ENCODE measurements at places on chromosomes 7 and 10. TPM values are rescaled to one million over a fixed set of nuclear protein-coding genes. Genes with fewer than 3 reads are reported as not detected.
A peak's percentile ranks its signal among the peaks of the same experiment; 100 is the strongest.

Gene KLF14
- 0.15 TPM for total RNA-seq

Gene ANKRD22
- not detected for total RNA-seq

Gene ADRB1
- 39.5 TPM for total RNA-seq

Gene CTAGE4
- not detected for total RNA-seq

Gene TMEM270
- total RNA-seq, result not detected

Gene NKX2-3
- total RNA-seq, result not detected

Gene NEUROG3
- not detected for total RNA-seq

Gene PNLIPRP2
- not detected for total RNA-seq

Gene FOXP2
- 2.4 TPM for total RNA-seq

Gene OR2A1
- total RNA-seq, result not detected

Gene FAM25C
- total RNA-seq, result not detected

Gene MYH16
- total RNA-seq, result not detected

Gene KLHDC10
- total RNA-seq, result 27.7 TPM

Gene MYL10
- not detected for total RNA-seq

Gene PCLO
- 3.8 TPM for total RNA-seq

Gene MDFIC
- 23.7 TPM for total RNA-seq

DNA sequence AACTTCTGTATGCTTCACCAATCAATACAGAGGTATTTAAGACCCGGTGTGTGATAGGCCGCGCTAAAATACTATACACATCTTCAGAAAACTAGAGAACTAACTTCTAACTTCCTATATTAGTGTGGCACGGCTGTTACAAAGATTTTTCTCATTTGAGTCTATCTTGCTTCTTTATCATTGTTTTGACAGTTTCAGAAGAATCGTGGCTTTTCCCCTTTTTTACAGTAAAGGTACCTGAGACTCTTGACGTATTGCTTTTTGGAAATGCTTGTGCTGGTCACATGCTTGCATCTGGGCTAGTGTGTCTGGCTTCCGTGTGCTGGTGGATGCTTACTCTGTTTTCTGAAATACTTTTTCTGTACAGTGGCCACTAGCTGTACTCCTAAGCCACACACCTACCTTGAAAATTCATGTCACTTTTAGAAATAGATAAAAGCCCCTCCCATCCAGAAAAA is 12.7 kb downstream of the IKZF1 start:
- DNase-seq, result no peak

- peak; percentile 71 for DNase-seq
These were observed 94.0 kb downstream of the CYTH3 start for GRCh38 chr7:6178298-6179029.

- DNase-seq, result no peak
These were observed 1.5 kb downstream of the ACTR3B start for GRCh38 chr7:152760854-152761748.

GRCh38 chr7:36147361-36147760 is 5.7 kb upstream of the EEPD1 start:
- DNase-seq, result no peak

- DNase-seq, result no peak
These were observed 2.1 kb downstream of the CNNM2 start for GRCh38 chr10:102919992-102920739.

- DNase-seq, result no peak
These were observed 62.1 kb downstream of the SDHAF3 start for GRCh38 chr7:97179454-97180104.

DNA sequence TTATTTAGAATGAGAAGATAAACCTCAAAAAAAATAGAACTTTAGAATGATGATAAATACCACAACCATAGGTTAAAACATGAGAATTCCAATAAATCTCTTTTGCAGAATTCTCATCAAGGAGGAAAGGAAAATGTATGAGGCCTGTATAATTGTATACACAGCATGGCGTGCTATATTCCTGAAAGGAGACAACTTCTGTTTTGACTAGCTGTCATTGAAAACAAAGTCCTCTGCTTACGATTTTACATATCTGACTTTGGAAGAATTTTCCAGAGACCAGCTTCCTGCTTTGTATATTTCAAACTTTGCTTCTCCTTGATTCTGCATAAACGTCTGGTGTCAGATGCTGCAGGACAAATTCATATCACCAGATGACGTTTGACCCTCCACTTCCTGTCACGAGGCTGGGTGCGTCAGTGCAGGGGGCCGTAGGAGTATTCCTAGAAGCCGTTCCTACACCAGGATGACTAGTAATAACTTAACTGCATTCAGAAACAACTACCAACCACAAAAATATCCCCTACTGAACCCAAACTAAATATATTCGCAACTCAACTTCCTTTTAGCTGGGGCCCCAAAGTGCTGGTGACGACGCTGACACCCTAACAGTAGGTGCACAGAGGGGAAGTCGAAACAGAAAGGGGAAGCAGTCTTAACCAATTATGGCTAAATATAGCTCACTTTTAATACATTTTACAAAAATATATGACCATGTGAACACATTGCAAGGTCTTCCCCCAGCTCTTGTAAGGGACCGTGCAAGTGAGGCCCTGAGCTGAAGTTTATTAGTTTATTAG is 178.6 kb upstream of the INHBA start:
- peak; percentile 55 for DNase-seq

- DNase-seq, result peak; percentile 65
These were observed 9.6 kb upstream of the EIF5AL1 start for GRCh38 chr10:79502561-79503309.

- DNase-seq, result no peak
These were observed 181.2 kb upstream of the ANK3 start for GRCh38 chr10:60570896-60571295.

GRCh38 chr10:118543714-118544400 is 51.6 kb downstream of the PRLHR start:
- peak; percentile 65 for DNase-seq

DNA sequence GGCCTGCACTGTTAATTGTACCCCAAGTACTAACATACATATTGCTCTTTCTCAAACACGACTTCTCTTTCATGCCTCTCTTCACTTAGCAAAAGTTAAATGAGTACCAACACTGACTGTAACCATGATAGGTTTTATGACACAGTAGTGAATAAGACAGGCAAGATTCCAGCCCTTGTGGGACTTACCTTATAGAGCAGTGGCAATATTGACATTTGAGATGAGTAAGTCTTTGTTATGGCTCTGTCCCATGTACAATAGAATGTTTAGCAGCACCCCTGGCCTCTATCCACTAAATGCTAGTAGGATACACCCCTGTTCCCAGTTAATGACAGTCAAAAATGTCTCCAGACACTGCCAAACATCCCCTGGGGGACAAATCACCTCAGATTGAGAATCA is 11.9 kb upstream of the COL1A2 start:
- DNase-seq, result no peak

DNA sequence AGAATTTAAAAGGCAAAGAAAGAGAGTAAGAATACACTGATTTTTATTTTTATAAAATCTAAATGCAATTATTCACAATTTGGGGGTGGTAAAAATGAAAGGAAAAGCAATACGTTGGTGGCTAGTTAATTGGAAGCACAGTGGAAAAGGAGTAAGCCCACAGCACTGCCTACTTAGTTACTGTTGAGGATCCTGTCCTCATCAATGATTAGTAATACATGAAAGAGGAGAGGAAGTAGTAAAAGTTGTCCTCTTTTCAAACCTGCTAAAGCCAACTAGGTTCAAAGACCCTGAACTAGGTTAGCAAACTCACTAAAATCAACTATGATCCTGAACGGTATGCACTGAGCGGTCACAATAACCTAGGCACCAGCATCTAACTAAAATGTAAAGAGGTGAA is 52.7 kb upstream of the LRRN3 start:
- DNase-seq, result no peak

- no peak for DNase-seq
These were observed 828.2 kb downstream of the TNS3 start for GRCh38 chr7:46753662-46754061.

DNA sequence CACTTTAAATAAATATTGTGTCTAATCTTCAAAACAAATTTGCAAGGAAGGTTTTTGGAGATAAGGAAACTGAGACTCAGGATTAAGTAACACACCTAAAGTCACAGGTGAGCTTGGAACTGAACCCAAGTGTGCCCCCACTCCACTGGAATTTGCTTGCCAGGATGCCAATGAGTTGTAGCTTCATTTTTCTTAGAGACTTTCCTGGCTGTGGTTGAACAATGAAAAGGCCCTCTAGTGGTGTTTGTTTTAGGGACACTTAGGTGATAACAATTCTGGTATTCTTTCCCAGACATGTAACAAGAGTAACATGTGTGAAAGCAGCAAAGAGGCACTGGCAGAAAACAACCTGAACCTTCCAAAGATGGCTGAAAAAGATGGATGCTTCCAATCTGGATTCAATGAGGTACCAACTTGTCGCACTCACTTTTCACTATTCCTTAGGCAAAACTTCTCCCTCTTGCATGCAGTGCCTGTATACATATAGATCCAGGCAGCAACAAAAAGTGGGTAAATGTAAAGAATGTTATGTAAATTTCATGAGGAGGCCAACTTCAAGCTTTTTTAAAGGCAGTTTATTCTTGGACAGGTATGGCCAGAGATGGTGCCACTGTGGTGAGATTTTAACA is 1.5 kb downstream of the IL6 start:
- no peak for DNase-seq

DNA sequence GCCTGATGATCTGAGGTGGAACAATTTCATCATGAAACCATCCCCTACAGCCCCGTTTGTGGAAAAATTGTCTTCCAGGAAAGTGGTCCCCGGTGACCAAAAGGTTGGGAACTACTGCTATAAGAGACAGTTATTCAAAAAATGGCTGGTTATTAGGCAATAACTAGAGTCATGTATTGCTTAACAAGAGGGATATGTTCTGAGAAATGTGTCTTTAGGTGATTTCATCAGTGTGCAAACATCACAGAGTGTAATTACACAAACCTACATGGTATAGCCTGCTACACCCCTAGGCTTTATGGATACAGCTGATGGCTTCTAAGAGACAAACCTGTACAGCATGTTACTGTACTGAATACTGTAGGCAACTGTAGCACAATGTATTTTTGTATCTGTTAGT is 71.3 kb upstream of the CSTF2T start:
- no peak for DNase-seq

DNA sequence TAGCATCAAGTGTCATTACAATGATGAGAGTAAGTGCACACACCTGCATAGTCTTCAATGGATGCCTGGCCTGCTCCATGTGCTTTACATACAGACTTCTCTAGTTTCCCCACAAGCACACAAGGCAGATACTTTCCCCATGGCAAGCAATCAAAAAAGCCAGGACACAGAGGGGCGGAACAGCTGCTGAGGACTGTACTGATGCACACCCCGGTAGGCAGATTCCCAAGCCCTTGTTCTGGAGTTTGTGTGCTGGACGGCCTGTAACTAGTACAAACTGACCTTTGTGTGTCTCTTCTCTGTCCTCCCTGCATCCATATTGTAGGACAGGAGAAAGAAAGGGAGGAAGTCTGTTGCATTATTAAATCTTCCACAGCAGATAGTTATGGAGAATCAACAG is 25.8 kb downstream of the UBE2D4 start:
- no peak for DNase-seq

GRCh38 chr7:115910541-115911164 is 119.9 kb downstream of the TFEC start:
- no peak for DNase-seq

GRCh38 chr7:102146122-102146521 is 140.5 kb upstream of the SH2B2 start:
- DNase-seq, result peak; percentile 82

DNA sequence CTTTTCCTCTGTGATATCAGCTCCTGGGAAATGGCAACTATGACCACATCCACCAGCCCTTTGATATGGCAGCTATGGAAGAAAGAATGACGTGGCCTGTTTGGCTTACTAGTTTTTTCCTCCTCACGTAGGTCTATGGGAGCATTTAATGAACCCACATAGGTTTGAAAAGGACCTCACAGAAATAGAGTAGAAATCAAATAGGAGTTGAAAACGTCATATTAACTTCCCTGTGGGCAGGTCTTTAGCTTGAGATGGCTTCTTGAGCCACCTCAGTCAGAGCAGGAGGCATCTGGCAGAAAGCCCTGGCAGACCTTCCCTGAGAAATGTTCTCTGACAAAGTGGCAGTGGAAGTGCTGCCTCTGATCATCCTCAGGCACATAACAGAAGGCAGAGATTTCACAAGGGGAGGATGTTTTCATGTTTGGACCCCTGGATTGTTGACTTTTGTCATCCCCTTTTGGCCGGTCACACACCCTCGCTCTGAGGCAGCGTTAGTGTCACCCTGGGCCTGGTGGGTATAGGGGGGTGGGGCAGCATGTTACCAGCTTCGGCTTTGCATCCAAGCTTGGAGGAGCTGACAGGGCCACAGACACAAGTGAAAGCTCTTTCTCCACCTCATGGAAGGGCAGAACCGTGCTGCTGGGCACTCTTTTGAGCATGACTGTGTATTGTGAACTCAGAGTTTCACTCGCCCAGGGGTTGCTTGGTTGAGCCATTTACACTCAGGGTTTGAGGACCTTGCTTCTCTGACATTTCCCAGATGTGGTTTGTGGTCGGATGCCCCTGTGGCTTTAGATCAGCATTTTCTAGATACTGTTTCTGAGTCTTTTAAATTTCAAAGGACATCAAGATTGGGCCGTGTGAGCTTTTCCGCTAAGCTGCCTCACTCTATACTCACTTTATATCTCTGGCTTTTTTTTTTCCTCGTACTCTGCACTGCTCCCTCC is 184.2 kb downstream of the STK31 start:
- no peak for DNase-seq

- DNase-seq, result no peak
These were observed 196.7 kb downstream of the MTERF1 start for GRCh38 chr7:91683823-91684222.

GRCh38 chr10:104253606-104254410 is 884 bp upstream of the GSTO1 start:
- no peak for DNase-seq

All from right cardiac atrium (tissue), 5 donors.